ENCODE measurements at places on chromosomes 2 and 18.
A peak's percentile ranks its signal among the peaks of the same experiment; 100 is the strongest.

- DNase-seq = no peak
Observed at GRCh38 chr18:23311351-23312121, 141.6 kb upstream of the RIOK3 start.

DNA sequence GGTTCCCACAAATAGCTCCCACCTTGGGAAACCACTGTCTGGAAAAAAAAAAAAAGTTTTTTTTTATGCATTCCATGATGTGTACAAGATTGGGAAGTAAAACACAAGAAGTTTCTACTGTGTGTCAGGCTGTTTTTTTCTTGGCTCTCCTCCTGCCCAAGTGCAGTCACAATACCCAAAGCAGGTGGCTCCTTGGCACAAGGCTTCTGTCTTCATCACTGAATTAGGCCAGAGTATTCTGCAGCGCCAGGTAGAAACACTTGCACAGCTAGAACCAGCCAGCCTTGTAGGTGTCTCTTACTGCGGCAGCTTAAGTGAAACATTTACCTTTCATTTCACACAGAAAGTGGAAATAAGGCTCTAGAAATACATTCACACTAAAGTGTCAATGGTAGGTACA lies 23.8 kb upstream of the MAL start:
- DNase-seq = no peak

DNA sequence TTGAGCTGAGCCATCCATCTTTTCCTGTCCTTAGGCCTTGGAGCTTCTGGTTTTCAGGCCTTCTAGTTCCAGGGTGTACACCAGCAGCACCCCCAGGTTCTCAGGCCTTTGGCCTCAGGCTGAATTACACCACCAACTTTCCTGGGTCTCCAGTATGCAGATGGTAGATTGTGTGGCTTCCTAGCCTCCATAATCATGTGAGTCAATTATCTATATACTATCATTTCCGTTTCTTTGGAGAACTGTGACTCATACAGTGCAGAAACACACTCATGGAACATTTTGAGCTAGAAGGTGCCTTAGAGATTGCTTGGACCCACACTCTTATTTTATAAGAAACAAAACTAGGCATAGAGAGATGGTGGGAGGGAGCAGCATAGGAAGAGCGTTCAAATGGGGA lies 167.4 kb downstream of the NCK2 start:
- no peak for DNase-seq

- peak; percentile 68 for DNase-seq
Observed at GRCh38 chr2:84849271-84849952, 31.5 kb downstream of the TRABD2A start.

DNA sequence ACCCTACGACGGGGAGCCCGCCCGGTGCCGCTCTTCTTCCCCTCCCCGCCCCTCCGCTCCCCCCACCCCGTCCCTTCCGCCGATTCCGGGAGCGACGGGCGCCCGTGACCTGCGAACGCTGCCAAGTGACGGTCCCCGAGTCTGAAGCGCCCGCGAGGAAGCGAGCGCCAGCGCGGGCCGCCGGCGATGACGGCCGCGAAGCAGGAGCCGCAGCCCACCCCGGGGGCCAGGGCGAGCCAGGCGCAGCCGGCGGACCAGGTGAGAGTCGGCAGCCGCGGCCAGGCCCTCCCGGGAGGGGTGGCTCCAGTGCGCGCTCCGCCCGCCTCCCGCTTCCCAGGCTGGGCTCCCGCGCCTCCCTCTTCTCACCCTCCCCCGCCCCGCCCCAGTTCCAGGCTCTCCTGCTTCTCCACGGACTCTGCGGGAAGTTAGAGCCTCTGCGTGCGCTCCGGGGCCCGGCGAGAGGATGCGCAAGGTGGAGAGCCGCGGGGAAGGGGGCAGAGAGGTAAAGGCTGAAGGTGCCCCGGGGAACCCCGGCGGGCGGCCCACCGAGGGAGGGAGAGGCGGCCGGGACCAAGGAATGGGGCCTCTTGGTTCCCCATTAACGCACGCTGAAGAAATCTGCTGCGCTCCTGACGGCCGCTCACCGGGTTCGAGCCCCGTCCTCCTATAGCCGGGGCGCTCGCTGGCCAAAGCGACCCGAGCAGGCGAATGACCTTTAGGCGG lies 719.5 kb downstream of the DPP10 start:
- DNase-seq = no peak

GRCh38 chr18:38284972-38285371 lies 719.4 kb upstream of the CELF4 start:
- no peak for DNase-seq

DNA sequence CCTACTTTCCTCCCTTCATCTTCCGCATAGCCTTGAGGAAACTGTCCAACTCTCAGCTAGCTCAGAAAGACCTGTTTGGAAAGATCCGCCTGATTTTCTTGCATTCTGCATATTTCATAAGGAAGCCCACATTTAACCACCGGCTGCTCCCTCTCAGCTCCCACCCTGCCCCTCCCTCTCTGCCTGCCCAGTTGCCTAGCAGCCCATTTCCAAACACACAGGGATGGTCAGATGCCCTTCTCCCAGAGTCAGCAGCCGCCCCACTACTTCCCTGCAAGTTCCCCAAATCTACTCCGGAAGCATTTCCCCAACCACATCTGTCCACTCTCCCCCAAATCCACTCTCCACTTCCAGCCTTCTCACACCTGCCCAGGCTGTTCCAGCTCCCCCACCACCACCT lies 96.0 kb downstream of the TNS1 start:
- DNase-seq = no peak

- DNase-seq = no peak
Observed at GRCh38 chr18:74567822-74568221, 29.8 kb upstream of the ZNF407 start.

DNA sequence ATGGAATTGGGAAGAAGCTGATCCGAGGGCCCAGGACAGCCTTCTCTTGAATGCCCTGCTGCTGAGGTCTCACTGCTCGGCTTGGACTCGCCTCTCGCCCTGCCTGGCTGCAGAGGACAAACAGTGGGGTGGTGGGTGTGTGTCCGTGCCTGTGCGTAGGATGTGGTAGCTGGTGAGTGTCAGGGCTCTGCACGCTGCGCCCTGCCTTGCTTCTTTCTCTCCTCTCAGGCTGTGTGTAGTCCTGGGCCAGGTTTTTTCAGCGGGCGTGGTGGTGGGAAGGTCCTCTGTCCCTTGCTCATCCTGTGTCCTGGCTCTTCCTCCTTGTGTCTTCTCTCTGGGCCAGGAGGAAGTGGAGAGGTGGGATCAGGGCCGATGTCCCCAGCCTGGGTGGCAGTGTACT lies 44.8 kb downstream of the RRM2 start:
- DNase-seq = no peak

DNA sequence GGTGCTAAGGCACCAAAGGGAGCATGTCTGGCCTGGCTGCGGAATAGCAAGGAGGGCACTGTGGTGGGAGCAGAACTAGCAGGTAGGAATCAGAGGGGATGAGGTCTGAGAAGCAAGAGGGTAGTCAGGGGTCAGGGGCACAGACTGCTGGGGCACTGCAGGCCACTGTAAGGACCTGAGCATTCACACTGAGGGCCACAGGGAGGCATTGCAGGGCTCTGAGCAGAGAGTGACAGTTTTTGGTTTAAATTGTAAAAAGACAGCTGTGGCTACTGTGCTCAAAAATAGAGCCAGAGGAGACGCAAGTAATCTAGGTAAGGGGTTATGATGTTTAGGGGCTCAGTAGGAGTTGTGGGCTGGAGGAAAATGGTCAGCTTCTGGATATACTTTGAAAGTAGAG lies 41.5 kb downstream of the ARHGAP25 start:
- DNase-seq = no peak

- peak; percentile 72 for DNase-seq
Observed at GRCh38 chr2:18345848-18346247, 214.6 kb downstream of the RDH14 start.

DNA sequence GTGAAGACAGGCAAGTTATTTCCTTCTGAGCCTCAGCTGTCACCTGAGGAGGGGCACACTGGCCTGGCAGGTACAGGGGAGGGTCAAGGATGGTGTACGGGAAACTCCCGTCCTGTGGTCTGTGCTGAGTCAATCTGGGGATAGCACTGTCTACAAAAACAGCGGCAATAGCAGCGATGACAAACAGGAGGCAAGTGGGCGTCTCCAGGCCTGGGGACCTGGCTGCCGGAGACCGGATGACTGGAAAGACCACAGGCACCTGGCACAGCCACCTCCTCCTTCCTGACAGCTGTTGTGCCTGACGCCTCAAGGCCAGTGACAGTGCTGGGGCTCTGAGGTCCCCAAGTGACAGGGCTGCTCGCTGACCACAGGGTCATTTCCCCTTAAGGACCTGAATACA lies 202.1 kb upstream of the HS6ST1 start:
- no peak for DNase-seq

- no peak for DNase-seq
Observed at GRCh38 chr2:13921245-13921644, 711.3 kb upstream of the LRATD1 start.

GRCh38 chr2:71545572-71546274 lies 92.4 kb downstream of the DYSF start:
- DNase-seq = peak; percentile 7

GRCh38 chr2:58186501-58186900 lies 54.6 kb downstream of the FANCL start:
- no peak for DNase-seq

DNA sequence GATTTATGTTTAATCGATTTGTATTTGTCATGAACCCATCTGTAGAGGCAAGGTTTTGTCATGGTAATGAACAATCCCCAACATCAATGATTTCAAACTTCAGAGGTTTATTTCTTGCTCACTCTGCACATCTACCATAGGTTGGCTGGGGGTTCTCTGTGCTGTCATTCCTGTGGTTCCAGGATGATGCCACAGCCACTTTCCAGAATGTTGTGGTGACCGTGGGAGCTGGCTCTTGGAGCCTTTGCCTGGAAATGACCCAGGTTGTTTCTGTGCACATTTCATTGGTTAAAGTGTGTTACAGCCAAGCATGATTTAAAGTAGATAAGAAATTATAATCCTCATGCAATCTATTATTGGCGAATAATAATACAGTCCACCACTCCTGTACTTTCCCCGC lies 28.2 kb upstream of the EPAS1 start:
- DNase-seq = no peak

DNA sequence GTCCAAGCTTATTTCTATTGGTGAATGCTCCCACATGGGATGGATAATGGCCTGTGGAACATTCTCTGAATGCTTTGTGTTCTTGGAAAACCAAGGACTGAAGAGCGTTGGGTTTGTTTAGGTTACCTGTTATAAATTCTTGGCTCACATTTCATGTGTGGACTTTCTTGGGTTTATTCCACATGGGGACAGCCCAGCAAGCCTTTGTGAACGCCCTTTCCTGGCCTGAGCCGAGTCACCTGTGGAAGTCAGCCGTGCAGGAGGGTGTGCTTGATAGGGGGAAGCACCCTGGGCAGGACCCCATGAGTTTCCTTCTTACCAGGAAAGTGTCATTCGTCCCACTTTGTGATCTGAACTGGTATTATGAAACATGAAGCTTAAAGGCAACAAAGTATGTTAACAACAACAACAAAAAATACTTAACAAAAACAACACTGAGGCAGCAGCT lies 4.1 kb downstream of the RAB31 start:
- no peak for DNase-seq
